ENCODE measurements at places on chromosomes 16 and 17.

- no peak for DNase-seq
These were observed 6.6 kb downstream of the KRT39 start for GRCh38 chr17:40960144-40960543.

DNA sequence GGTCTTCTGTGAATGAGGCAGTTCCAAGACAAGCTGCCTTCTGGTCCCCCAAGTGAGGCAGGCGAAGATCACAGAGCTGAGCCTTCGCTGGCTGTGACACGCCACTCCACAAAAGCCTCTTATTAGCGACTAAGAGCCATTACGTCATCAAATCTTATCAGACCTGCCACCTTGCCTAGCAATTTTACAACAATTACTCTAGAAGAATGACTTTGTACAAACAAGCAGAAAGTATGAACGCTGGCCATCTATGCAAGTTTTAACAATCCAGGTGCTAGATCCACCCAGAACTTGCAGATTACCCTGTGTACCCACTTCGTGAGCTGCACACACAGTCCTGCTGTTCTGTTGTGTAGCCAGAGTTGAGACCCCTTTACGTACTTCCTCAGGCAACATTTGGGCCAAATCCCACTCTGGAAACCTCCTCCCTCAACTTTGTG is 3.8 kb upstream of the ICAM2 start:
- no peak for DNase-seq

- no peak for DNase-seq
These were observed 12.3 kb downstream of the SRRM2 start for GRCh38 chr16:2764718-2765117.

DNA sequence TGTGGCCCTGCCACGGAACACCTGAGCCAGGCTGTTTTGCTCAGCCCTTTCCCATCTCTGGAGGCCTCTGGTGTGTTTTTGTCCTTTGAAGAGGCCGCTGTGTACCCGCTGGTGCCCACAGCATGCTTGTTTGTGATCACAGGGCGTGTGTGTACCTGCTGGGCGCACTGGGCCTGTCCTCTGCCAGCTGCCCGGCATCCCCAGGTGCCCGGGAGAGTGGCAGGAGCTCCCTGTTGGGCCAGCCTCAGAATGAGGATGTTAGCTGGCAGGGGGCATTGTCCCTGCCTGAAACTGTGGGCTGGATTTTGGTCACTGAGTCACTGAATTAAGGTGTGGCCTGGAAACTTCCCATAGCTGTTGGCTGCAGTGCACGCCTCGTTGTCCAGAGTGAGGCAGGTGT is 31.1 kb downstream of the BAIAP2 start:
- no peak for DNase-seq

DNA sequence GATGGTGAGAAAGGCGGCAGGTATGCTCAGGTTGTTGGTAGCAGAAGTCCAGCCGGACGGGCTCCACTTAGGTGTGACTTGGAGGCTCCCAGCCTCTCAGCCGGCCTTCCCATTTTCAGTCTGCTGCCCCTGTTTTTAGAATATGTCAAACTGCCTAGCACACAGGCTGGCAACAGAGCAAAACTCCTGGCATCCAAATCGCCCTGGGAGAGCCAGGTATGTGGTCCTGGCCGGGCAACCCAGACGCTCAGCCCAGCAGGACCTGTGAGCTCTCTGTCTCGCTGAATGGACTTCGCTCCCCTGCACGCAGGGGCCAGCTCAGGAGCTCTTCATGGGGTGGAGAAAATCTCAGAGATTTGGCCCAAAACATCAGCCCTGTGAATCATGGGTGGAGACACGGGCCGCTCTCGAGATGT is 147.9 kb upstream of the CHMP6 start:
- no peak for DNase-seq

GRCh38 chr17:76548378-76549214 is 8.8 kb downstream of the PRCD start:
- DNase-seq = no peak

DNA sequence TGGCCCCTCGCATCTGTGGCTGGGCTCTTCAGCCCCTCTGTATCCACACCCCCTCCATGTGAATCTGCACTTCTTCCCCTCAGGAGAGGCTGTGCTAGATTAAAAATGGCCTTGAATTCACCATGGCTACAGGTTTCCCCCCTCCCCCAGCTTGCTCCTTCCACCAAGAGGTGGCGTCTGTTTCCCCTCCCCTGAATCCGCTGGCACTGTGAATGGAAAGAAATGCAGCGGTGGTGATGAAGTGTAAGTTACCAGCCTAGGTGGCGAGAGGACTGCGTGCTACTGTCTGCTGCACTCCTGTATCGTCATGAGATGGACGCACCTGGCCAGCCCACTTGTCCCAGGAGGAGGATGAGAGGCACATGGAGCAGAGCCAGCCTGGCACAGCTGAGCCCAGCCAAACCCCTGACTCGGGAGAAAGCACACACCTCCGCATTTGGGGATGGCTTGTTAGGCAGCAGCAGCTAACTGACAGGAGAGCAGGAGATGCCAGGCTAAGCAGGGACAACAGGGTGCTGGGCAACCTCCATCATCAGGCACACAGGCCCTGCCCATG is 26.2 kb downstream of the TNFRSF13B start:
- DNase-seq = no peak

DNA sequence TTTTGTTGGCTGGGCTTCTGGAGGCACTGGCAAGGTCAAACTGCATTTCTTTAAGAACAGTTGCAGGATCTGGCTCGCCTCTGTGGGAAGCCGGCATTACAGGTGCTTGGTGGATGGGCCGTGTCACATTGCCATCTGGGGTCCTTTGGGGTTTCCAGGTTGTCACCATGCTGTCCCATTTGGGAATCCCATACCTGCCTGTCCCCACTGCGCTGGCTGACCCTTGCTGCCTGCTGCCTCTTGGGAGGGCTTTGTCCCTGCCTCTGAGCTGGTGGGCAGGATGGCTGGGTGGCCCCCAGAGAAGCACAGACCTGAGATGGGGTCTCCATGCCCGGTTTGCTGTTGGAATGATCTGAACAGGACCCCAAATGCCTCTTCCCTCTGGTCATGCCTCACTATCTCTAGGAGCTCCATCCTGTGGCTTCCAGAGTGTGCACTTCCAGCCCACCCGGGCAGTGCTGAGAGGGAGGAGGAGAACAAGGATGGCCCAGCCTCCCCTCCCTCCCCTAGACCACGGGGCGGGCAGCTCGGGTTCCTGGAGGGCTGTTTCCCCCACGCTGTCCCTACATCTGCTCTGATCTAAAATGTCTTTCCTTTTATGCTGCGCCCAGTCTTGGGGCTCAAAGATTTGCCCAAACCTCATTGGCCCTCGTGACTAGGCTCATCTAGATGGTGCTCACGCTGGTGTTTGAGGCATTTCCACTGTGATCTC is 28.0 kb downstream of the OR1D5 start:
- no peak for DNase-seq

DNA sequence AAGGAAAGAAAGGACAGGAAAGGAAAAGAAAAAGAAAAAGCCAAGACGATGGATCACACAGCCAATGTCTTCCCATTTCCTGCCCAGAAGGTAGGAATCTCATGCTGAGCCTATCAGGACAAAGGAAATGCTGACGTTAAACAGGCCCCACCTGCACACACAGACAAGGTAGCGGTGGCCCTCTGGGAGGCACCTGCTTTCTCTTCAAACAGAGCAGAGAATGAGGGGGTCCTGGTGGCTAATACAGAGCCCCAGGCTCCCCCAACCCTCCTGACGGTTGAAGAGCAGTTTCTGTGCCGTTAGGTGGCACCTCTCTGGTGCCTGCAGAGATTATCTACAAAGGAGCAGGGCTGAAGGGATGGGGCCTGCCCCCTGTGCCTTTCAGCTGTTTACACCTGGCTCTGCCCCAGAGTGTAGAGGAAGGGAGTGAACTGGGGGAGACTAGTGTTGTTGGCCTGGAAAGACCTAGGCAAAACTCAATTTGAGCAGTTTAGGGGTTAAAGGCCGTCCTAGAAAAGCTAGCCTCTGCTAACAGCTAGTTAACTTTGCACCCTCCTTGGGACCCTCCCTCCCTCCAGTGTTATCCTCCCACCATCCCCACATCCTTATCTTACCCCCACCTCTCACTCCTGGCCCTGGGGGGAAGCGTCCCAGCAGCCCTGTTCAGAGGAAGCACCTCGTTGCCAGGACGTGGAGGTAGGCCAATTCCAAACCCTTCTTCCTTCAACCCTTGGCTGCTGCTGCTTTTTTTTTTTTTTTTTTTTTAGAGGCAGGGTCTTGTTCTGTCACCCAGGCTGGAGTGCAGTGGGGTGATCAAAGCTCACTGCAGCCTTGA is 56.3 kb downstream of the ARHGAP27 start:
- DNase-seq = no peak

DNA sequence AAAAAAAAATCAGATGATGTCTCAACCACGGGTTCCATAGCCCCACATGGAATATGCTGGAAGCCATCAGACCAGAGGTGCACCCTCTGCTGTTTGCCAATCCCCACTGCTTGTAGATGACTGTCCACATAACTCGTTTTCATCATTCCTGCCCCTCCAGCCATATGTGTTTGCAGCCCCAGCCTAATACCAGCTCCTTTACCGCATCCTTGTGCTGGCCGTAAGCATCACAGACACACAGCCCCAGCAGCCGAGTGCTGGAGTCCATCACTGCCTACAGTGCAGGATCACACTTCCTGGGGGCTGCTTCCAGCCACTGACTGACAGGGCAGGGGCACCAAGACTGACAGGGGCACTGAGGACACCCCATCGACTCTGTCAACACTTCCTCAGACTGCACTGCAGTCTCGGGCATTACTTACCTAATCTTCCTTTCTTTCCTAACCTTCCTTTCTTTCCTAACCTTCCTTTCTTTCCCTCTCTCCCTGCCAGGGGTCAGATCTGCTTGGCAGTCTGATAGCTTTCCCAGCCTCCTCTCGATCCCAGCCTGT is 5.0 kb downstream of the RCVRN start:
- DNase-seq = no peak

- no peak for DNase-seq
These were observed 30.2 kb downstream of the LLGL2 start for GRCh38 chr17:75555679-75556153.

DNA sequence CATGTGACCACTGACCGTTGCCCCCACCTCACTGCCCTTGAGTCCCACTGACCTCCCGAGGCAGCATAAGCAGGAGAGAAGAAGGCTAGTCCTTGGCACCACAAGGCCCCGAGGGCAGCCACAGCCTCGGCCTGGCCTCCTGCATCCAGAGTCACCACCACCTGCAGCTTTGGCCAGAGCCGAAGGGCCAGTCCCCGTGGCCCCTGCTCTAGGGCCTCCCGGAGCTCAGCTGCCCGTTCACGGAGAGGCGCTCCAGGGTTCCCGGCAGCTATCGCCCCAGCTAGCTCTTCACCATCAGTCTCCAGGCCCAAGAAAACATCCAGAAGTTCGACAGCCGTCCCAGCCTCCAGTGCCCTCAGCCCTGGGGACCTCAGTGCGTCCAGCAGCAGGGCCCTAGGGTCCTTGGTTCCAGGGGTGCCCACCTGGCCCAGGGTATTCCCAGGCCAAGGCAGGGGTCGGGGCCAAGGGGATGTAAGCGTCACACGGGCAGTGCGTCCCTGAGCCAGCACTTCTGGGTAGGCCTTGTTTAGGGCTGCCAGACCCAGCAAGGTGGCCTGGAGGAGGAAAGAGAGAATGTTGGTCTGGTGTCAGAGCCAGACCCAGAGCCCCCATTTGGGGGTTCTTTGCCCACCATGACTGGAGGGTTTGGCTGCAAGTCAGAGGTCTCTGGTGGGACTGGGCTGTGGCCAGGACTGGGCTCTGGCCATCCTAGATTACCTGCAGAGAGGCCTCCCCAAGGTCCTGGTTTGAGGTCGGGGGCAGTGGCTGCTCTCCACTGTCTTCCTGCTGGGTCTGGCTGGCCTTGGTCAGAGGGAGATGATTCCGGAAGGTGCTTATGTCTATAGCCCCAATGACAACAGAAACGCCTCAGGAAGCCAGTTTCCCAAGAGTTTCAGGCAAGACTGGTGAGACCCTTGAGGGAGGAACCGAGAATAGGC is 1.8 kb downstream of the GHDC start:
- DNase-seq = no peak

- DNase-seq = peak; percentile 31
These were observed 23.0 kb downstream of the SLC35G3 start for GRCh38 chr17:35170968-35171771.

DNA sequence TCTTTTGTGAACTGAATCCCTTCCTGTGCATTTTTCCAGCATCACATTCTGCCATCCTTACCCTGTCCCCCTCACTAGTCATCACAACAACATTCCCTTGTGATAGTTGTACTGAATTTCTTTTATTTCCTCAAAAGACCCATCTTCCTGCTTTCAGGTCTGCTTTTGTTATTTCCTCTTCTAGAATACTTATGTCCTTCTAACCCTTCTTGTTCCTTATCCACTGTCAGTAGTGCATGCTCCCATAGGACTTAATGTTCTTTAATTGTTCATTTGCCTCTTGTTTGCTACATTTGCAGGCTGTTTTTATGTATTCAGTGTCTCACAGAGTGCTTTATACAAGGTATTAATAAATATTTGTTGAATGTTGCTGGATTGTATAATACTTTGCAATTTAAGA is 73.0 kb downstream of the BCAS3 start:
- no peak for DNase-seq

GRCh38 chr17:61458000-61458399 is 5.8 kb downstream of the TBX4 start:
- DNase-seq = no peak

DNA sequence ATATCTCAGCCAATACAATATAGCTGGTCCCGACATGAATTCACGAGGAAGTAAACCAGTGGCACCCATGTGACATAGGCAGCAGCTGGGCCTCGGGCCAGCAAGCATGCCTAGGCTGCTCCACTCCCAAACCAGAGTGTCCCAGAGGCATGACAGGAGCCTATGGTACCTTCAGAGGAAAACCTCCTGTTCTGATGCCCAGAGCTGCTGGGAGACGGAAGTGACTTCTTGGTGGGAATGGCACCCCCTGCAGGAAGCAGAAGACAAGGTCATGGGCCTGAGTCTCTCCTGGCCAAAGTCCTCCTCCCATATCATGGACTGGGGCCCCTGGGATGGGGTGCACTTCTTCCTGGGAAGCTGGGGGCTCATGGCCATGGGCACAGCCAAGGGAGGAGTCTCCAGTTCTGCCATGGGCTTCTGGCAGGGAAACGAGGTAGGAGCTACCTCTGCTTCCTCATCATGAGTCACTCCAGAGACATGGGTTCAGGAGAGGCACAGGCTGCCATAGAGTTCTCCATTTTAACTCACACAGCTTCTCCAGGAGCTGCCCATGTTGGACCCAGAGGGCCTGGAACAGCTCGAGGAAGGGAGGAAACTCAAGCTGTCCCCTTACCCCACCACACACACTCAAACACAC is 13.4 kb downstream of the FBF1 start:
- no peak for DNase-seq

- DNase-seq = no peak
These were observed 15.8 kb upstream of the CAVIN1 start for GRCh38 chr17:42438600-42439567.

GRCh38 chr16:53626161-53626560 is 77.5 kb downstream of the RPGRIP1L start:
- no peak for DNase-seq

DNA sequence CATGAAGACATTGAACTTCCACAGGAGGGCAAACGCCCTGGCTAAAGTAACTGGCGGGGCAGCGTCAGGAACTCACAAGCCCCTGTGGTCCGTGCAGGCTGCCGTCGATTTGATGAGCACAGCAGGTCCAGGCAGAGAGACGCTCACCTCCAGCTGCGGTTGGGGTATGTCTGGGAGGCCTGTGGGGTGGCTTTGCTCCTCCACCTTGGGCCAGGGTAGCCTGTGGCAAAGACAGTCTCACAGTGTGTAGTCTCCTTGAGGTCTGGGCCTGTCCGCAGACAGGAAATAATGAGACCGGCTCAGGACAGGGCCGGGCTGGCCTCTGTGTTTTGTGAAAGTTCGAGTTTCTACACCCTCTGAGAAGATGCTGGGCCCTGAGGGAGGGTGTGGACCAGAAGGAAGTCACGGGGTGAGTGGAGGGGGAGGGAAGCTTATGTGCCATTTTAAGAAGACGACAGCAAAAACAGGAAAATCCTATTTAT is 103.3 kb downstream of the METRNL start:
- DNase-seq = no peak

- DNase-seq = no peak
These were observed 17.1 kb upstream of the VWA3A start for GRCh38 chr16:22075043-22075757.

Measured in RPMI7951 (cell line).